ENCODE measurements at places on chromosomes 7 and 10.
A peak's percentile ranks its signal among the peaks of the same experiment; 100 is the strongest.

- no peak for DNase-seq
Measured at GRCh38 chr10:10684972-10685371, 332.7 kb upstream of the CELF2 start.

DNA sequence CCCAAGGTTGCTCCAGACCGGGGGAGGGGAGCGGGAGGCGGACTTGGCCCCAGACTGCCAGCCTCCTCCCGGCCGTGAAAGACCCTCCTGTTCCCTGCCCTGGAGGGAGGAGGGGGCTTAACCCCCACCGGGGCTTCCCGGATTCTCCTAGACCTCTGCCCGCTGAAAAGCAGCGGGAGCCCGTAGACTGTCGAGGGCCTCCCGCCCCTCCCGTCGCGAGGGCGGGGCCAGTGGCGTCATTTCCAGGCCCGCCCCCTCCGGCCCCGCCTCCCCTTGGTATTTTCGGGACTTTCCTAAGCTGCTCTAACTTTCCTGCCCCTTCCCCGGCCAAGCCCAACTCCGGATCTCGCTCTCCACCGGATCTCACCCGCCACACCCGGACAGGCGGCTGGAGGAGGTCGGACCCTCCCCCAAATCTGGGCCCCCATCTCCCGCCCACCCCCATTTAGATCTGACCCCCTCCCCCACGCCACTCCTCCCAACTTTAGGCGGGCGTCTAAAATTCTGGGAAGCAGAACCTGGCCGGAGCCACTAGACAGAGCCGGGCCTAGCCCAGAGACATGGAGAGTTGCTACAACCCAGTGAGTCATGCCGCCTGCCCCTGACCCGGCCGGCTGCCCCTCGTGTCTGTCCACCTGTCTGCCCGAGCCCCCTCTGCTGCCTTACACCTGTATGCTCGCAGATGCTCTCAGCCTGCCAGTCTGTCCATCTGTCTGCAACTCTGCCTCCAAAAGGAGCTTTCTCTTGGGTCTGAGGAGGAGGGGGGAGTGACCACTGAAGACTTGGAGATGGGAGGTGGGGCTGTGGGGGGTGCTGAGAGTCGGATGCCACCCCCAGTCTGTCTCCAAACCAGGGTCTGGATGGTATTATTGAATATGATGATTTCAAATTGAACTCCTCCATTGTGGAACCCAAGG, at the start of gene NFKB2:
Gene NFKB2 (plus strand): TSS at position 306 of the 917 bp plus-strand sequence. CDS start 255 bp downstream, at position 561.
- DNase-seq = peak; percentile 55

DNA sequence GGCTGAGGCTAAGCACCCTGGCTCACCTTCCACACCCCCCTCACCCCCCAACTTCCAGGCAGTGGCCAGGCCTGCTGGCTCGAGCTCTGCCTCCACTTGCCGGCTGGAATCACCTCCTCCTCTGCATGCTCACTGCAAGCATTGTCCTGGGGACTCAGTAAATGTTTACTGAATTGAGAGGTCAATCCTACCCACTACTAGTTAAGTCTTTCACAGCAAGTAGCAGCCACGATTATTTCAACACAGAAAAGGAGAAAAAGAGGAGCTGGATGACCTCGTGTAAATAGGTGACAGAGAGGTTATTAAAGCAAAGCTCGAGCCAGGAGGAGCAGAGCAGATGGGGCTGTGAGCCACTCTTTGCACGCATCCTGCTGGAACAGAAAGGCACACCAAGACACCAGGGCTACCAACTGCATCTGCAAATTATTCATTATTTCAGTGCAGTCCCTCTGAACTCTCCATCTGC, 32.1 kb downstream of the HIPK2 start:
- no peak for DNase-seq

DNA sequence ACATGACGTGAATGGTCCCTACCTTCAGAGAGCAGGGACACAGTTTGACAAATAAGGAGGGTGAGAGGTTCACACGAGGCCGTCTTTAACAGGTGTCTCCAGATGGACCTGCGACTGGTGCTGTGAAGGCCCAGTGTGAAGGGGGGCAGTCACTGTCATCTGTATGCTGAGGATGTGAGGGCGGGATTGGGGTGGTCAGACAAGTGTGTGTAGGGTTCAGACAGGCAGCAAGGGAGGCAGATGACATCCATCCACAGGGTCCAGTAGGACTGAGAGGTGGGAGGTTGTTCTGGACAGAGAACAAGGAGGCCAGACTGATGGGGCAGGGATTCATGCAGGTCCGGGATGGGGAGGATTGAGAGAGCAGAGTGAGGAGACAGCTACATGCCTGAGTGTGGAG, 232.6 kb upstream of the GPR26 start:
- no peak for DNase-seq

- DNase-seq = no peak
Measured at GRCh38 chr10:104043854-104044253, 41.8 kb downstream of the COL17A1 start.

GRCh38 chr7:25369786-25370185, 141.5 kb upstream of the NPVF start:
- DNase-seq = no peak

Data from GM12864 (cell line).